ENCODE measurements at places on chromosomes 5 and 9. TPM values are rescaled to one million over a fixed set of nuclear protein-coding genes. Genes with fewer than 3 reads are reported as not detected.

Gene PTGES
- total RNA-seq: not detected

Gene GPR151
- not detected for total RNA-seq

Gene ANKRD55
- total RNA-seq: 2.1 TPM

Gene SLC34A3
- total RNA-seq: not detected

Gene CDKN2A
- 9.3 TPM for total RNA-seq

Gene PCA3
- 0.32 TPM for total RNA-seq

Gene MXD3
- total RNA-seq: 30.5 TPM

Gene INSL4
- not detected for total RNA-seq

Gene KCNV2
- total RNA-seq: not detected

Gene SLC45A2
- not detected for total RNA-seq

Gene PDGFRB
- total RNA-seq: 1.0 TPM

Gene JAKMIP2
- total RNA-seq: not detected

Gene FAM200C
- total RNA-seq: 2.6 TPM

Gene SLC34A1
- not detected for total RNA-seq

Gene SOX30
- not detected for total RNA-seq

Gene HRCT1
- total RNA-seq: 5.2 TPM

Gene TTC16
- total RNA-seq: not detected

Gene TNFSF8
- total RNA-seq: not detected

Gene GAPVD1
- 53.2 TPM for total RNA-seq

Gene PCDHGA5
- 0.78 TPM for total RNA-seq

All from endothelial cell of umbilical vein (primary cell).